CD4-positive, alpha-beta memory T cell (primary cell): ENCODE measurements at places on chromosomes 6 and 20.

DNA sequence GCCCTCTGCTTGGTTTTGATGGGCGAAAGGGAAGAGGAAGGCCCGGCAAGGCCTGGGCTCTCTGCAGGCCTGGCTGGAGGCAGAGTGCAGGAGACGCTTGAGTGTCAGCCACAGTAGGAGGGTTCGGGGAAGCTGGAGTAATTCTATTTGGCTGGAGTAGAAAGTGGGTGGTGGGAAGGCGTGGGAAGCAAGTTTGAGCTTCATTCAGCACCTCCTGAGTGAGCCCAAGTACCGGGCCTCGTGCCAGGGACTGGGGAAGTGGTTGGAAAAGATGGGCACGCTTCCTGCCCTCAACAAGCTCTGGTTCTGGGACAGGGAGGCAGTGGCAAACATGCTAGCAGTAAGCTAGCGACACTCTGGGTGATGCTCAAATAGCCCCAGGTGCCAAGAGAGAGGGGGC is 72.5 kb downstream of the DLGAP4 start:
- no peak for DNase-seq

DNA sequence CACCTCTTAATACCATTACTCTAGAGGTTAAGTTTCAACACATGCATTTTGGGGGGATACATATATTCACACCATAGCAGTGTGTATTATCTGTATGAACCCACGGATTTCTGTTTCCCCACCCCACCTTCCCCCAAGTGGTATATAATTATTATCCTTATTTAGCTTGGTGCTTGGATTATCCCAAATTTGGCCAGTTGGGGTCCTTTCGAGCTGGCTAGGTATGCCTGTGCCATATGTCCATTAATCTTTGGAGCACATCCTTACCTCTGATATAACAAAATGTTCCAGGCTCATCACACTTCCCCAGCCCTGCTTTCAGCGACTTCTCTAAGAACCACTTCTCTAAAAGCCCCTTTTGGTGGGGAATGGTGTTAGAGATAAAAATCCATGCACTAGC is 118.7 kb upstream of the MLIP start:
- no peak for DNase-seq

- DNase-seq: peak; percentile 48
Observed at GRCh38 chr20:1225263-1225782, 521 bp upstream of the RAD21L1 start.

DNA sequence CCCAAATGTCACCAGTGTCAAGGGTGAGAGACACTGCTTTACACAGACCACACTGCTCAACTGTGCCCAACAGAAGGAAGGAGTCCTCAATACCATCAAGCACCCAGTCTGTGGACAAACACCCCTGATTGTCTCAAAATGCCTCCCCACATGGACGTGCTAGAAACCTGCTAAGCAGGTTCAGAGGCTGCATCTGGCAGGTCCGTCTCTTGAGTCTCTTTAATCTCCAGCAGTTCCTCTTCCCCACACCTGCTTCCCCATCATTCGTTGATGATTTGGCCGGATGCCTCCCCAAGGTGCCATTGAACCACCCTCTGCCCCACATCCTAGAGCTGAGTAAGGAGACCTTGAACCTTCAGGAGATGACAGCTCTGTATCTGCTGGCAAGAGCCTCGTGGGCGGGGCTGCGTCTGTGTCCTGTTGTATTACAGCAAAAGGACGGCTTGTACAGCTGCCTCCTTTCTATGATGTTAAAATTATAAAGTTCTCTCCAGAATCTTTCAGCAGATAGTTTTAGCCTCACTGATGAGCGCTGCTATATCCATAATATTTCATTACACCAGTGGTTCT is 179.2 kb downstream of the PREX1 start:
- DNase-seq: no peak

- DNase-seq: no peak
Observed at GRCh38 chr6:6006428-6007365, at the start of gene NRN1. TSS of gene NRN1 (minus strand) at chr6:6006925. CDS start at chr6:6006749, 176 bp downstream.

- peak; percentile 55 for DNase-seq
Observed at GRCh38 chr6:27251112-27251605, 3.7 kb downstream of the PRSS16 start.

- no peak for DNase-seq
Observed at GRCh38 chr6:72975352-72975752, 249.9 kb downstream of the KHDC1L start.

DNA sequence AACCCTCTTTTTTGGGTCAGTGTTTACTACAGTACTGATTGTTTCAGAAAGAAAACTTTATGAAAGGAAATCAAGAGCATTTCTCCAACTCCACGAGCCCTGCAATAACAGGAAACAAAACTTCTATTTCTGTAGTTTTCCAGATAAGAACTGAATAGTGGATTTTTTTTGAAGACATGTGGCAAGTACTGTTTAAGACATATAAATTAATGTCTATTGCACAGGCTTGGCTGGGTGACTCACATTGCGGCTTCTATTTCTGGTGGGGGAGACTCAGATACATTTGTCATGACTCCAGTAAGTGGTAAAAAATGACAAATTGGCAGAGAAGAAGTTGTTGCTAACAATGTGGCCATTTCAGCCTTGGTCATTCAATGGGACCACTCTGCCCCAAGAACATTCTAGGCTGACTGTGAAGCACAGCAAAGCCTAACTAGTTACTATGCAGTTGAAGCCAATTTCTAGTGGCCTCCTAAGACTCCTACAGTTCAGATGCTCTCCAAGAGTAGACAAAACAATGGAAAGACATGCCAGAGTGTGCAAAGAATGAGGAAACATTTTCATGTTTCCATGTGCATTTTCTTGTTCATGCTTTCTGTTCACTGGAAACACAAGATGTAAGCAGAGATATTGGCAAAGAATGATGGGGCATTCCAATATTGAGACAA is 200.9 kb downstream of the EDN1 start:
- no peak for DNase-seq

DNA sequence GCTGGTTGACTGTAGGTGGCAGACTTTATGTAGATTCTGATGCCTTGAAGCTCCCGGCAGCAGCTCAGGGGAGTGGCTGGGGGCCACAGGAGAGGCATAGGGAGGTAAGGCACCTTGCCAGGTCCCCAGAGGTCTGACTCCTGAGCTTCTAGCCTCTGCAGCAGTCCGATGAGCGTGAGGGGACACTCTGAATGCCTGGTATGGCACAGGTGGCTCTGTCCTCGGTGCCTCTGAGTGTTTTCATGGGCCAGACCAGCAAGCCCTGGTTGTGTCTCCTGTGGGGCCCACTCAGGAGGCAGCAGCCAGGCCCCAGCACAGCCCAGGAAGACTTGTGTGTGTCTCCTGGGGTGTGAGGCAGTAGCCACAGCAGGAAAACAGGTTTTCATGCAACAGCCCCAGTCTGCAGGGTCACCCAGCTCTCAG is 39.7 kb upstream of the IRF4 start:
- DNase-seq: no peak

DNA sequence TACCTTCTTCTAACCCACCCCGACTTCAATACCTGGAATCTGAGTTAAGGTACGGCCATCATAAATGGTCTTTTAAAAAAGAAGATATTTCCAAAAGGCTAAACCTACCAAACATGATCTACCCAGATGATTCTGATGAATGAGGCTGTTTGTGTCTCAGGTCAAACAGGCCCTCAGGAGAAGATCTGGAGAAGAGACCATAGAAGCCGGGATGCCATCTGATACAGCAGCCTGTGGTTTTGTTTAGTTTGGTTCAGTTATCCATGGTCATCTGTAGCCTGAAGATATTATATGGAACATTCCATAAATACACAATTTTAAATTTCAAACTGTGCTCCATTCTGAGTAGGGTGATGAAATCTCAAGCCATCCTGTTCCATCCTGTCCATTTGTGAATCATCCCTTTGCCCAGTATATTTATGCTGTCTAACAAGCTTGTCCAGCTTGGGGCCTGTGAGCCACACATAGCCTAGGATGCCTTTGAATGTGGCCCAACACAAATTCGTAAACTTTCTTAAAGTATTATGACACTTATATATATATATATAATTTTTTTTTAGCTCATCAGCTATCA is 4.0 kb upstream of the CAP2 start:
- no peak for DNase-seq

- DNase-seq: no peak
Observed at GRCh38 chr6:21185861-21186478, 407.6 kb upstream of the SOX4 start.

- no peak for DNase-seq
Observed at GRCh38 chr20:20375862-20376261, 8.0 kb downstream of the INSM1 start.

DNA sequence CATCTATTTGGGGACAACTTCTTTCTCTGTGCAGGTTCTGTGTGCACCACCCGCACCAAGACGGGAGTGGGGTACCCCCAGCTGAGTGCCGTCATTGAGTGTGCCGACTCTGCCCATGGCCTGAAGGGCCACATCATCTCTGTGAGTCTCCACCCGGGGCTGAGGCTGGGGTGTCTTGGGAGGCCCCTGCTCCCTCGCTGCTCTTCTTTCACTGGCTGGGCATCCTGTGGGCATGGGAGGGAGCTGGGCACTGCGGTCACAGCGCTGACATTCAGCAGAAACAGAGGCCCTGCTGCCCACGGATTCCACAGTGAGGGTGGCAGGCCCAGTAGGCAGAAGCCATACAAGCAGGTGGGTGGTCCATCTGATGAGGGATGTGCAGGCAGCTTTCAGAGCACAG is 40.4 kb downstream of the GMPR start:
- no peak for DNase-seq
